ENCODE measurements at places on chromosomes 16 and 17.
A peak's percentile ranks its signal among the peaks of the same experiment; 100 is the strongest.

GRCh38 chr16:51439271-51439670, 288.2 kb upstream of the SALL1 start:
- no peak for DNase-seq

- DNase-seq, result no peak
Measured at GRCh38 chr17:75289832-75290337, 652 bp upstream of the SLC25A19 start.

- DNase-seq, result no peak
Measured at GRCh38 chr17:20989481-20989880, 53.3 kb downstream of the USP22 start.

- DNase-seq, result no peak
Measured at GRCh38 chr16:56604966-56605365, 3.4 kb upstream of the MT2A start.

GRCh38 chr17:77811521-77811920, 147.0 kb upstream of the TNRC6C start:
- DNase-seq, result no peak

DNA sequence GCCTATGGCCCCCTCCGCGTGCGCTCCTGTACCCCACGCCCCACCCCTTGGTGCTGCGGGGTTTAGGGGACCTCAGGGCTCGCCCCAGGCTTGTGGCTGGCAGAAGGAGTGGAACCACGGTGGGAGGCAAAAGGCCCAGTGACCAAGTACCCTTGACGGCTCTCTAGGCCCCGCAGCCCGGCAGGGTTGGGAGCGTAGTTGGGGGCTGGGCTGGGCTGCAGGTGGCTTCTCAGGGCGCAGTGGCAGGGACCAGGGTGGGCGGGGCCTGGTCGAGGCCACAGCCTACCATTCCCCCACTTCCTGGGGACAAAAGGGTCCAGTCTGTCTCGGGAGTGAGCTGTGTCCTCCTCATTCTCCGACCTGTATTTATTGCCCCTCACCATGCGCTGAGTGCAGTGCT, 124.9 kb downstream of the RBFOX3 start:
- DNase-seq, result no peak

GRCh38 chr17:31392856-31393748, 1.6 kb downstream of the RAB11FIP4 start:
- DNase-seq, result no peak

GRCh38 chr17:35191001-35191695, 3.0 kb downstream of the SLC35G3 start:
- DNase-seq, result no peak

GRCh38 chr17:12637745-12638651, 27.7 kb upstream of the MYOCD start:
- no peak for DNase-seq

DNA sequence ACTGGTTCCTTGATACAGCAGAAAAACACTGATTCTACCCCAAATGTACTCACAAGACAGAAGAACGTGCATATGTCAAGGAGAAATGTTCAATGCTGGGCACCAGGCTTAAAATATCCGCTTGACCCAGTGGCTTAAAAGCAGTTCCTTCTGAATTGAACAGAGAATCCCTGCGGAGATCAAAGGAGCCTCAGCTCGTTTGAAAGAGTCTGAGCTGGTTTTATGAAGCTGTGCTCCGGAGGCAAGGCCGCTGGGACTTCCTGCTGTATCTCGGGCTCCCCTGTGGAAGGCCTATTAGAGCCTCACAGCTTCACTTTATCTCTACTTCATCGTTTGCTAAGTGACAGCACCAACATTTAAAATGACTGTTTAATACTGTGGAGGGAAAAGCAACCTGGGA, 2.2 kb downstream of the LMF1 start:
- DNase-seq, result no peak

- no peak for DNase-seq
Measured at GRCh38 chr16:75660726-75661302, 13.2 kb downstream of the TERF2IP start.

GRCh38 chr17:14737984-14738651, 437.2 kb downstream of the HS3ST3B1 start:
- DNase-seq, result peak; percentile 94

DNA sequence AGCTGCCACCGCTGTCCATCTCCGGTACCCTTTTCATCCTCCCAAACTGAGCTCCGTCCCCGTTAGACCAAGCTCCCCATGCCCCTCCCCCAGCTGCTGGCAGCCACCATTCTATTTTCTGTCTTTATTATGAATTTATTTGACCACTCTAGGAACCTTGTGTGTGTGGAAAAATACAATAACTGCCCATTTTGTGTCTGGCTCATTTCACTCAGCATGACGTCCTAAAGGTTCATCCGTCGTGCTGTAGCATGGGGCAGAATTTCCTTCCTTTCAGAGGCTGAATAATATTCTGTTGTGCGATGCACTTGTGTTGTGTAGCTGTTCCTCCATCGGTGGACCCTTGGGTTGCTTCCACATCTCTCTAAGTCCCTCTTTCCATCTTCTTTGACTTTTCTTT, 263.1 kb downstream of the SEC14L1 start:
- no peak for DNase-seq

- no peak for DNase-seq
Measured at GRCh38 chr17:52986056-52986662, 827.6 kb upstream of the CA10 start.

- DNase-seq, result no peak
Measured at GRCh38 chr17:9071811-9072498, 50.6 kb downstream of the NTN1 start.

GRCh38 chr17:17377071-17377967, 74.1 kb downstream of the NT5M start:
- no peak for DNase-seq

- DNase-seq, result no peak
Measured at GRCh38 chr17:41593306-41593981, 6.7 kb upstream of the KRT14 start.

DNA sequence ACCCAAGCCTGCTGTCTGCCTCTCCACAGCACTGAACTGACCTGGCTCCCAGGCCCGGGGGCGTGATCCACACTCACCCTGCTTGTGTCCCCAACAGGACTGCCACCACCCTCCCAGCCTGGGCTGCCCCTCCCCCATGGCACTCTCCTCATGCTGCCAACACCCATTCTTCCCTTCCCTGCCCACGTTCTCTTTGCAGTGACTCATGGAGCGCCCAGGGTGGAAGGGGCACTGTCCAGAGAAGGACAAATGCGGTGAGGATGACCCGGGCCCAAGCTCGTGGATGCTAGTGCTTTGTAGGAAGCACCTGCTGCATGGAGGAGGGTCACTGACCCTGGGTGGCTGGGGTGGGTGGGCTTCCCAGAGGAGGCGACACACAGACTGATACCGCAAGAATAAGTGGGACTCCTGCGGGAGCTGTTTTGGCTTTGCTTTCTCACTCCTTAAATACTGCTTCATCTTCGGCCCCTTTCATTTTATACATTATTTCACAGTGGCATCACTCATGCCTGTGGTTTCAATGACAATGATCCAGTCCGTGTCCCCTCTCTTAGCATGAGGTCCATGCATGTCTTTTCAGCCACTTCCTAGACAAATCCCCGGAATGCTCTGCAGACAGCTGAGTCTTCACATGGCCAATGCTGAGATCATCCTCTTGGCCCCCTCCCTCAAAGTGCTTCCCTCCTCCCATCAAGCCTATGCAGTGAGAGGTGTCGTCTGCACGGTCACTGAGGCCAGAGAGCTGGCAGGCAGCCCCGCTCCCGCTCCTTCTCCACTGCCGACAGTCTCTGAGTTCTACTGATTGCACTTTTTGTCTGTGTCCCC, 17.6 kb downstream of the CDK5R1 start:
- DNase-seq, result no peak

DNA sequence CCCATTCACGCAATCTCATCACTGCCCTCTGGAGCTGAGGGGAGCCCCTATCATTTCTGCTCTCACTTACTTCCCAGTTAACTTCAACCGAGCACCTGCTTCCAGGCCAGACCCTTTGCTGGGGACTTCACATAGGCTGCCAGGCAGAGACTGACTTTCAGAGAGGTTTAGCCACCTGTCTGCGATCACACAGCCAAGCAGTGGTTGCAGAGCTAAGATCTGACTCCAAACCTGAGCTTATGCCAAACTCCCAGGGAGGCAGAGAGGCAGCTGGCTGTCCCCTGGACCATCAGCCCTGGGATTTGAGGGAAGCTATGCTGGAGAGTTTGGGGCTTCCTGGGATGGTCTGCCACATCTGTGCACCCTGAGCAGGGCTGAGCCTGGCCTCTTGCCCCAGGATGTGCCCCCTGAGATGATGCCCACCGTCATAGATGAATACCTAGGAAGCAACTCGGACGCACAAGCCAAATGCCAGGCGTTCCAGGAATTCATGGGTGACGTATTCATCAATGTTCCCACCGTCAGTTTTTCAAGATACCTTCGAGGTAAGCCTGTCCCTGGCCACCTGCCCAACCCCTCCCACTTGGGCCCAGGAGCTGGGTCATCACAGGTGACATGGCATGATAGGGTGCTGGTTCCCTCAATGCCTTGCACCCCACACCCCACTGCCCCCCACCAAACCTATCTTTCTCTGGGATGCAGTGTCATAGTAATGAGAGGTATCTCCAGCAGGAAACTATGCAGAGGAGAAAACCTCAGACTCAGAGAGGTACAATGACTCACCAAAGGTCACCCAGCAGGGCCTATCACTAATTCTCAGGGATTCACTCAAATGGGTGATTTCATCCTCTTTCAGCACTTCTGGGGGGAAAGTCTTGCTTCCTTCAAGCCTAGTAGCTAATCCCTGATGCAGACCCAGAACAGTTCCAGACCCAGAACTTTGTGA, 10.0 kb downstream of the CES3 start:
- DNase-seq, result no peak

GRCh38 chr16:52577130-52577706, 30.3 kb upstream of the TOX3 start:
- no peak for DNase-seq

GRCh38 chr17:46141645-46142044, 51.6 kb downstream of the KANSL1 start:
- no peak for DNase-seq

DNA sequence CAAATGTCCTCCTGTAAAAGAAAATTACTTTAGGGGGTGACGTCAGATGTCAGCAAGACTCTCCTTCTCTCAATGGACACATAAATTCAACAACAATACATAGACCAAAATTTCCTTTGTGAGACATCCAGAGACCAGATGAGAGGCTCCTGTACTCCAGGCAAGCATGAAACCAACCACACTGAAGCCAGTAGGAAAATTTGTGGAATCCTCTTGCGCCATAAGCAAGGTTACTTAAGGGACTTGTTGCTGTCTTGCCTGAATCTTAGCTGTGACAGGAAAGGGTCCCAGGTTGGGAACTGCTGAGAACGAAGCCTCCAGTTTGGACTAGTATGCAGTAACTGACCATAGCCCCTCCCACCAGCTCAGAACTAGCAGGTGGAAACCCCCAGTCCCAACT, 56.0 kb downstream of the CEP112 start:
- DNase-seq, result no peak

- DNase-seq, result no peak
Measured at GRCh38 chr17:62309396-62309795, 71.0 kb upstream of the EFCAB3 start.

- DNase-seq, result no peak
Measured at GRCh38 chr17:43946781-43947180, 4.5 kb upstream of the PPY start.

- no peak for DNase-seq
Measured at GRCh38 chr17:27473748-27474609, 17.7 kb downstream of the KSR1 start.

- no peak for DNase-seq
Measured at GRCh38 chr17:41539071-41539492, 11.0 kb upstream of the KRT19 start.

GRCh38 chr17:42509841-42510240, 26.2 kb upstream of the NAGLU start:
- no peak for DNase-seq

GRCh38 chr17:27563532-27563931, 67.5 kb upstream of the LGALS9 start:
- no peak for DNase-seq

DNA sequence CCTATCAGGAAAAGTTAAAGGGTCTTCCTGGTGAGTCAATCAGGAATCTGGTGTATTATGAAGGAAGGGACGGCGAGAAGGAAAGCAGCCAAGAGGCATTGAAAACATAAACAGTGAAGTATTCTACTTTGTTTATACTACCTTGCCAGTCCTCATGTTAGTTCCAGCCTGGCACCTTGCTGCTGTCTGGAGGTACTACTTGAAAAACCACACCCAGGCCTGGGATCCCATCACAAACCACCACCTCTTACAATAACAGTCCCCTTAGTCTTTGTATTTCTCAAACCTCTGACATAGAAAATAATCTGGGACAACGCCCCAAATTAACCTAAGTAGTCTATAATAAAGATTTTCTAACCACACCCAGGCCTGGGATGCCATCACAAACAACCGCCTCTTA, 676.7 kb upstream of the SOX9 start:
- no peak for DNase-seq

- no peak for DNase-seq
Measured at GRCh38 chr16:23131036-23131435, 18.2 kb downstream of the USP31 start.

DNA sequence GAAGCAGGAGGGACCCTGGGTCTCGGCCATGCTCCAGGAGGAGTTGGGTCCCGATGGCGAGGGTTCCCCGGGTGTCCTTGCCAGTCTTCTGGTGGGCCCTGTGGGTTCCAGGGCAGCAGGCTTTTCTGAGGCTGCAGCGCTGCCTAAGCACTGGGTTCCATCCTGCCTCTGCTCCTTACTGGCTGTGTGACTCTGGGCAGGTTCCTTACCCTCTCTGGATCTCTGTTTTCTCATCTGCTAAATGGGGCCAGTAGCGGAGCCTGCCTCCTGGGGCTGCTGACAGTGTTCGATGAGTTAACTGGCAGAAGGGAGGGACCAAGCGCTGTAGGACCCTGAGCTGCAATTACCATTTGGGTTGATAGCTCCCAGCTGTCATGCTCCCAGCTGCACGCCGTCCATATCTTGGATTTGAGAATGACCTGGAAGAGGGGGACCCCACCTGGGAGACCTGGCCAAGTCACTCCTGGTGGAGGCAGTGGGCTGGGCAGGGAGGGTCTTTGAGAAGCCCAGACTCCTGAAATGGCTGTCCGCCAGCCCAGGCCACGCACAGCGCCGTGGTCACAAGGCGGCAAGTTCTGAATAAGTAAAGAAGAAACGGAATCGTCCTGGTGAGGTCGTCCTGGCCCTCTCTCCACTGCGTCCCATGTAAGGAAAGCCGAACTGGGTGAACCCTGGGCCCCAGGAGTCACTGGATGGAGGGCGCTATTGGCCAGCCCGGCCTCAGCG, 47.2 kb upstream of the GSE1 start:
- no peak for DNase-seq

- no peak for DNase-seq
Measured at GRCh38 chr16:26729951-26730541, 336.7 kb upstream of the C16orf82 start.

DNA sequence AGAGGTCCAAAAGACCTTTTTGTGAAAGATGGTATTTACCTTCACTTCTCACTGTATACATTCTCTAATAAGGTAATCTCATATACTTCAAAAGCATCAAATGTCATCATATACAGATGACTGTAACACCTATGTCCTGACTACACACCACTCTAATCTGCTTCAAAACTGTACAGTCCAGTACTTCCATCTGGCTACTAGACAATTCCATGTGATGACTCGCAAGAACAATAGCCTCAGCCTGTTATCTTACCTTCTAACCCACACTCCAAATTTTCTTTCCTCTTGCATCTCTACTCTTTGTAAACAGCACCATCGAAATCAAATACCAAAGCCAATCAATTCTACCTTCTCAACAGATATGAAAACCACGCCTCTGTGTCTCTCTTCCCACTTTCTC, 24.1 kb downstream of the MYO1D start:
- no peak for DNase-seq

Data from fibroblast of skin of left quadriceps (primary cell).